ENCODE measurements at places on chromosomes 3 and 15. TPM values are rescaled to one million over a fixed set of nuclear protein-coding genes. Genes with fewer than 3 reads are reported as not detected.

Gene KLHL6
- 3.0 TPM for total RNA-seq

Gene CLDN1
- total RNA-seq, result 0.46 TPM

Gene FETUB
- 0.90 TPM for total RNA-seq

Gene MITF
- total RNA-seq, result 25.9 TPM

Gene CRBN
- 45.9 TPM for total RNA-seq

Gene MINAR1
- total RNA-seq, result 0.76 TPM

Gene TRH
- total RNA-seq, result not detected

GRCh38 chr15:38247336-38247735 is 5.3 kb upstream of the SPRED1 start:
- DNase-seq, result no peak

DNA sequence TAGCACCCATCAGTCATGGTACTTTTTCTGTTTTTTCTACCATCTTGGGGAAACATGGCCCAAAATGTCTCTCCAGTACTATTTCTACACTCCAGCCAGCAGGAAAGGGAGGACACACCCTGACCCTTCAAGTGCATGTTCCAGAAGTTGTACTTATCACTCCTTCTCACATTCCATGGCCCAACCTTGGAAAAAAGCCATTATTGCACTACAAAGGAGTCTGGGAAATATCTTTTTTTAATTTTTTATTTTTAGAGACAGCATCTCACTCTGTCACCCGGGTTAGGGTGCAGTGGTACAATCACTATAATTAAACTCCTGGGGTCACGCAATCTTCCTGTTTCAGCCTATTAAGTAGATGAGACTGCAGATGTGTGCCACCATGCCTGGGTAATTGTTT is 100.0 kb upstream of the PPP2R3A start:
- DNase-seq, result no peak

- DNase-seq, result no peak
Observed at GRCh38 chr3:34155666-34156065, 357.2 kb downstream of the PDCD6IP start.

GRCh38 chr15:59002418-59002859 is 15.0 kb downstream of the RNF111 start:
- no peak for DNase-seq

DNA sequence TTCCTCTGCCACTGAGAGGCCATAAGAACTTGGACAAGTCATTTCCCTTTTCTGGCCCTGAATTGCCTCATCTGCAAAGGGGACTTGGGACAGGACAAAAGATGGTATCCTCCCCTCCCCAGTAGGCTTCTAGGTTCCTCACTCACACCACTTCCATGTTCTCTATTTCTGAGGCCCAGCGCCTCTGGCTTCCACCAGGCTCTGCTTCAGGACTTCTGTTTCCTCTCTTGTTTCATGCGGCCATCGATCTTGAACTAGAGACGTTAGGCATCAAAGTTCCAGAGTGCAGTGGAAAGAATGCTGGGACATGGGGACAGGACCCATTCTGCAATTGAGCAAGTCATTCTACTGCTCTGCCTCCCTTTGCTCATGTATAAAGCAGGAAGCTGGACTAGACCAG is 1.7 kb downstream of the TM4SF4 start:
- no peak for DNase-seq

GRCh38 chr15:53586799-53587198 is 172.7 kb downstream of the WDR72 start:
- DNase-seq, result peak; percentile 73

DNA sequence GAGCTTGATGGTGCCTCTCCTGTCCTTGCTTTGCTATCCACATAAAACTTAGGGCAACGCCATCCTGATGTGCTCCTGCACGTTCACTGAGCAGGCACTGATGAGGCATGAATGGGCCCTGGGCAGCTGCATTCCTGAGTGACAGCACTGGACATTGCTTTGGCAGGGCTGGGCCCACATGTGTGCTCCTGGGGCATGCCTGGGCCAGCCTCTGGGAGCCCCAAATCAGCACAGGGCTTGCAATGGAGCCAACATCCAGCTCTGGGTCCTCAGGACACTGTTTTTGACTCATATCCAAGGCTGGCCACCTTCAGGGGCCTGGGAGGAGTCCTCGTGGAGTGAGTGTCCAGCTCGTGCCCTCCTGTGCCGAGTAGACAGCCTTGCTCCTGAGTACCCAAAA is 5.9 kb upstream of the TKT start:
- DNase-seq, result peak; percentile 38

- DNase-seq, result no peak
Observed at GRCh38 chr15:59335207-59335786, 37.4 kb downstream of the MYO1E start.

- peak; percentile 68 for DNase-seq
Observed at GRCh38 chr3:52331091-52331490, 15.0 kb downstream of the DNAH1 start.

- DNase-seq, result no peak
Observed at GRCh38 chr3:142498397-142499180, 50.8 kb upstream of the XRN1 start.

- DNase-seq, result no peak
Observed at GRCh38 chr3:136860541-136860940, 1.5 kb upstream of the NCK1 start.

- DNase-seq, result no peak
Observed at GRCh38 chr15:72141171-72142084, 23.2 kb downstream of the SENP8 start.

DNA sequence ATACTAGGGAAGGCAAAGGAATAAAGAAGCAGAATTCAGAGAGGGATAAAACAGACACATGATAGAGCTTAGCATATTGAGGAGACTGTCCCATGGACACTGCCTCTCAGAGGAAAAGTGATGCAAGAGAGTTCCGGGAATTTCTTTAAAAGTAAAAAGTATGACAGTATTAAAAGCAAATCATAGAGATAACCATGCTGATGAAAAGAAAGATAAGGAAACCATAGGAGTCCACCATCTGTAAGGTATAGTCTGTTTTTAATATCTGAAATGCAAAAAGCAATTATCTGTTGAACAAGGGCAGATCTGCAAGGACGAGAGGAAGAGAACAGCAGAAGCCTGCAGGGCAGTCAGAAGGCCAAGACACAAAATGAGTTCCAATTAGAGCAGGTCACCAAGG is 495.9 kb upstream of the GOLIM4 start:
- no peak for DNase-seq

DNA sequence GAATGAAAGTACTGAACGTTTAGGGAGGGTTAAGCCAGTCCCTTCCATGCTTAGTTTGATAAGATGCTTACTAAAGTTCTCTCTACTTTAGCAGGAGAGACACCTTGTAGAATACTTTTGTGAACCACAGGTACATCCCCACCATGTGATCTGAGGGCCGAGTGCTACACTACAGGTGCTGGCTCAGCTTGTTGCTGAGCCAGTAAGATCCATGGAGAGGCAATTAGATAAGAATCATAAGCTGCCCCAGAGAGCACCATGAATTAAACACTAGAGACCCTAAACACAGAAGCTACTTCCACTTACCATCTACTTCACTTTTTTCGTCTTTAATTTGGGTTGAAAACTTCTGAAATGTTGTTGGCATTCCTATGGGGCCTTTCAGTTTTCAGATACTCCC is 70.5 kb upstream of the GOLGA8B start:
- no peak for DNase-seq

GRCh38 chr15:90208356-90208755 is 7.2 kb downstream of the SEMA4B start:
- DNase-seq, result no peak

GRCh38 chr15:78149805-78150751 is 916 bp downstream of the IDH3A start:
- DNase-seq, result no peak

GRCh38 chr15:92069308-92070250 is 216.1 kb downstream of the SLCO3A1 start:
- peak; percentile 86 for DNase-seq

All from posterior vena cava (tissue), 2 donors.